ENCODE measurements at places on chromosomes 6 and 20.
A peak's percentile ranks its signal among the peaks of the same experiment; 100 is the strongest.

GRCh38 chr6:155185544-155185943 lies 78.3 kb upstream of the CLDN20 start:
- DNase-seq: peak; percentile 32

GRCh38 chr20:50467718-50468356 lies 42.3 kb upstream of the PTPN1 start:
- DNase-seq: peak; percentile 48

DNA sequence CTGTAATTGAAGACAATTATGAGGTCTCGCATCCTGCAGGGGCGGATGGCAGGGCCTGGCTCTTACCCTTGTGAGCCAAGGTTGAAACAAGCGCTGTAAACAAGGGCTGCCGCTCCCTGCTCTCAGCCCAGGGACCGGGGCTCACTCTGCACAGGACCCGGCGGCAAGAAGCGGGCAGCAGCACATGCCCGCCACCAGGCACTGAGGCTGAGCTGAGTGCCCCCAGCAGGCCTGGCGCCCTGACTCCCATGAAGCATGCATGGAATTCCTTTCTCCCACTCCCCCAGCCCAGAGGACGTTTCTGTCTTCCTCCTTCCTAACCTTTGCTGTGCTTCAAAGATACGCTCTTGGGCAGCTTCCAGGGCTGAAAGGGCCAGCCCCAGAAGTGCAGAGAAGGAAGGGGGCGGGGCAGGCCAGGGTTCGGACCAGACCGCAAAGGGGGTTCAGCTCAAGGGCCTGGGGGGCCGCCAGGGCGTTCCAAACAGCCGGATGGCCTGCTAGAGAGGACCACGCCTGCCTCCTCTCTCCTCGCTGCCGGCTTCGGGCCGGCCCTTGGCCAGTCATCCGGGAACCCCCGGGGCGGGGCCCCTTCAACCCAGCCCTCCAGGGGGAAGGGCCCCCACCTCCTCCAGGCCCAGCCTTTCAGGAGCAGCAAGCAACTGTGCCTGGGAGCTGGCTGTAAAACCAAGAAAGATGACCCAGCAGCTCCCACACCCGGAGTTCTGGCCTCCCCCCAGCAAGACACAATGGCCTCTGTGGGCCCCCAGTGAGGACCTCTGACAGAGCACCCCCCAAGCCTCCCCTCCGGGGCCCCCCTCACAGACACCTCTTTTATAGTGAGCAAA lies 109.9 kb downstream of the NOL4L start:
- DNase-seq: peak; percentile 98

DNA sequence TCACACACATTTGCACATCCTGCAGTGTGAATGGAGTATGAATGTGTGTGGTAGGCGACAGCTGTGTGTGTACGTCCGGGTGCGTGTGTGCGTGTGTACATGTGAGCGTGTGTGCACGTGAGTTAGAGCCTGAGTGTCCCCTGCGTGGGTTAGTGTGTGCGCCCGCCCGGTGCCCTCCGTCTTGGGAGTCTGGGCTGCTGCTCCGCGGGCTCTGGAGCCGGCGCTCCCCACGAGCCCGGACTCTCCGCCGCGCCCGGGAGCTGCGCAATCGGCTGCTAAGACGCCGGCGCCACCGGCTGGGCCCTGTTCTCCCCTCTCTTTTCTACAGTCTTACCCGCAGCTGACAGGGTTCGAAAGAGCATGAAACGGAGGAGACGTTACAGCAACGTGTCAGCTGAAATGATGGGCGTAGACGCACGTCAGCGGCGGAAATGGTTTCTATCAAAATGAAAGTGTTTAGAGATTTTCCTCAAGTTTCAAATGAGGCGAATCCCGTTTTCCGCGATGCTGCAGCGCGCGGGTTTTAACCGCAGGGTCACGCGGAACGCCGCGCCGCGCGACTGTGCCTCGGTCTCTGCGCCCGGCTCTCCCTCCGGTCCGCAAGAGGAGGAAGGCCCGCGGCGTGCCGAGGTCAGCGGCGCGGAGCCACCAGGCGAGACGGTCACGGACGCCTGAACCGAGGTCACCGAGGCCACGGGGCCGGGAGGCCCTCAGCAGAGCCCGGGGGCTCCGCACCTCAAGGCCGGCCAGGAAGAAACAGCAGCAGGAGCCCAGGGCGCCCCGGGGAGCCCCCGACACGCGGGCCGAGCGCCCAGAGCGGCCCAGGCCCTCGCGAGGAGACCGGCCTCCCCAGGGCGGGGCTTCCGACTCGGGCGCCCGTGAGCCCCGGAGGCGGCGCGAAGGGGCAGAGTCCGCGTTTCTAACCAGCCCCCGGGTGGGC lies 95.3 kb upstream of the BHLHE23 start:
- DNase-seq: peak; percentile 61

GRCh38 chr20:11376998-11377397 lies 540.7 kb upstream of the BTBD3 start:
- DNase-seq: peak; percentile 74

- DNase-seq: no peak
Measured at GRCh38 chr6:13604546-13605416, 10.4 kb upstream of the NOL7 start.

- peak; percentile 95 for DNase-seq
Measured at GRCh38 chr20:53032478-53032932, 60.3 kb downstream of the TSHZ2 start.

DNA sequence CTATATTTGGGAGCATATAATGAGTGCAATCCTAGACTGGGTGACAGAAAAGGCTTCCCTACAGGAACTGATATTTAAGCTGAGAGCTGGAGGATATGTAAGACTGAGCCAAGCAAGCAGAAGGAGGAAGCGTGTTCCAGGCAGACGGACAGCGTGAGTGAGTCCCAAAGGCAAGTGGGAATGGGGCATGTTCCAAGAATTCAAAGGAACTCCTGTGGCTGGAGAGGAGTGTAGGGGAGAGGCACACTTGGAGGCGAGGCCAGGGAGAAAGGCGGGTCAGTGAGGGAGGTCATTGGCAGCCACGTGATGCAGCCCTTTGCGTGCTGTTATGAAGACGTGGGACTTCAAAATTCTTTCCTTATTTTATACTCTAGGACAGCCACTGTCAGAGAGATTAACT lies 27.9 kb upstream of the SGK1 start:
- peak; percentile 41 for DNase-seq

- no peak for DNase-seq
Measured at GRCh38 chr6:131773284-131773950, 34.4 kb upstream of the ENPP1 start.

DNA sequence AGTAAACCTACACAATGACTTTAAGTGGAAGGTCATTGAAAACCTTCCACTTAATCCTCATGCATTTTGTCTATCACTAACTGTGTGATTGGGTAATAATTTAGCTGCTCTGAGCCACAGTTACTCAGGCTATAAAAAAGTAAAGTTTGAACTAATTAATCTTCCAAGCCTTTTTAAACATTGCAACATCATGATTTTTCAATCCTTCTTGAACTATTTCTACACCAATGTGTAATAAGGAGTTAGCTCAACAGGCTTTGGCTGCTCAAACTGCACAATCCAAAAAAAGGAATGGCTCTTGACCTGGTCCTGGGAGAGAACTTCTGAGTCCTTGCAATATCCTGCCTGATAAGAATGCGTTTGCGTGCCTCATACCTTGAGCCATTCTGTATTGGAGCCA lies 34.8 kb upstream of the FILIP1 start:
- DNase-seq: peak; percentile 5

DNA sequence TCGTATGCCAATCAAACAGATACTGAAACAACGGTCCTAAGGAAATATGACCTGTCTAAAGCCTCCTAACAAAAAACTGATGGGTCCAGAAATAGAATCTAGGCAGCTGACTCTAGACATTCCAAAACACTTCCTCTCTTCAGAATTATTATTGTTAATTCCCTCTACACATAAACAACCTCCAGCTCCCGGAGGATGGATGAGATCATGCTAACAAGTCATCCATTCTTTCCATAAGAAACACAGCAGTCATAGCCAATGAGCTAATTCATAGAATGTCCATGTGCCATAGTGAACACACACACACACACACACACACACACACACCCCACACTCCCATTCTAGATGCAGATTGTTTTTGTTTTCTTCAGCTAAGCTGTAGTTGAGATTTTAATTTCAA lies 44.3 kb downstream of the HDGFL1 start:
- DNase-seq: peak; percentile 92

DNA sequence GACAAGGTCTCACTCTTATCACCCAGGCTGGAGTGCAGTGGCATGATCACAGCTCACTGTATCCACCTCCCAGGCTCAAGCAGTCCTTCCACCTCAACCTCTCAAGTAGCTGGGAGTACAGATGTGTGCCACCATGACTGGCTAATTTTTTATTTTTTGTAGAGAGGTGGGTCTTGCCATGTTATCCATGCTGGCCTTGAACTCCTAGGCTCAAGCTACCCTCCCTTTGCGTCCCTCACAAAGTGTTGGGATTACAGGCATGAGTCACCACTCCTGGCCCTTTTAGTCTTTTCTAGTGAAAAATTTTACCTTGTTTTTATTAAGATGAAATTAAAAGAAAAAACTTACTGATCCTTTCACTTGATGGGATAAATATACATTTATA lies 17.2 kb downstream of the CDC5L start:
- no peak for DNase-seq

GRCh38 chr6:111759836-111760785 lies 113.1 kb downstream of the FYN start:
- peak; percentile 96 for DNase-seq

DNA sequence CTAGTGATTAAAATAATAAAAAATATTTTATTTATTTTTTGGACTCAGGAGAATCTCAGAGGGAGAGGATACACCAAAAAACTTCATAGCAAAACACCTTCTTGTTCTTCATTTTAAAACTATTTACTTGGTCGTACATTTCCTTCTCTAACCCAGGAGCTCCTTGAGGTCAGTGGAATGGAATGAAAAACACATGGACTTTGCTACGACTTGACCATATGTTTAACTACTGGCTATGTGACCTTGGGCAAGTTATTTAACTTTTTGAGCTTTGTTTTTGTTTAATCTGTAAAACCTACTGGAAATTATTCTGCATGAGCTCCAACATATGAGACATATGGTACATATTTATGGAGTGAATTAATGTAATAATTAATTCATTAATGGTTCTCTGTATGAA lies 1005.5 kb upstream of the CITED2 start:
- peak; percentile 35 for DNase-seq

- no peak for DNase-seq
Measured at GRCh38 chr20:52280407-52280806, 88.8 kb upstream of the ZFP64 start.

DNA sequence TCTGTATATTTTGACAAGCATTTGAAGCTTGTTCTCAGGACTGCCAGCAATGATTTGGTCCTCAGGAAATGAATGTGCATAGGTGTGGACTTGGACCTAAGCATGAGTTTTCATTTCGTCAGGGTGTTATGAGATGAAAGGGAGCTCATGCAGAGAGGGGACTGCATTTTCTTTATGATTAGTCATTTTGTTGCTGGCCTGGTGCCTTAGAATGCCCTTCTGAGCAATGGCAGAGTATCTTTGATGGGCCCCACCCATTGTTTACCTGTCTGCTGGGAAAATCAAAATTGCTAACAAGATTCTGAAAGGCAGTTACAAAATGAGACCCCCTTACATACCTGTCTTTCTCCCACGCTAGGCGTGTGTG lies 51.5 kb upstream of the MTHFD1L start:
- DNase-seq: peak; percentile 25

DNA sequence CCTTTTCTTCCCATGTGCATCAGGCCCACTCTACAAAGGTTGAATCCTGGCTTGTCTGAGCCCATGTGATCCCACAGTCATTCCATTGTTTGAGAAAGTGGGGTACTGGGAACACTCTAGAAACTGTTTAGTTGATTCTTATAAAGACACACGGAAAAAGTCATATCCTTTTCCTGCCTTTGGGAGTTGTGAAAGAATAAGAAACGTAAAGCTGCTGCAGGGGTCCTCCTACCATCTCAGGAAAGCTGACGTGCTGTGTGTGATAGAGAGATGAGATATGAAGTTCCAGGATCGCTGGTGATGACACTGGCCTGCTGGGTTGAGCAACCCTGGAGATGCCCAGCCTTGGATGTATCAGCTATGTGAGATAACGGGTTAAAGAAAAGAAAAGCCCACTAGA lies 21.3 kb upstream of the HLA-DRB5 start:
- no peak for DNase-seq

GRCh38 chr6:40163924-40164323 lies 229.7 kb upstream of the MOCS1 start:
- no peak for DNase-seq

DNA sequence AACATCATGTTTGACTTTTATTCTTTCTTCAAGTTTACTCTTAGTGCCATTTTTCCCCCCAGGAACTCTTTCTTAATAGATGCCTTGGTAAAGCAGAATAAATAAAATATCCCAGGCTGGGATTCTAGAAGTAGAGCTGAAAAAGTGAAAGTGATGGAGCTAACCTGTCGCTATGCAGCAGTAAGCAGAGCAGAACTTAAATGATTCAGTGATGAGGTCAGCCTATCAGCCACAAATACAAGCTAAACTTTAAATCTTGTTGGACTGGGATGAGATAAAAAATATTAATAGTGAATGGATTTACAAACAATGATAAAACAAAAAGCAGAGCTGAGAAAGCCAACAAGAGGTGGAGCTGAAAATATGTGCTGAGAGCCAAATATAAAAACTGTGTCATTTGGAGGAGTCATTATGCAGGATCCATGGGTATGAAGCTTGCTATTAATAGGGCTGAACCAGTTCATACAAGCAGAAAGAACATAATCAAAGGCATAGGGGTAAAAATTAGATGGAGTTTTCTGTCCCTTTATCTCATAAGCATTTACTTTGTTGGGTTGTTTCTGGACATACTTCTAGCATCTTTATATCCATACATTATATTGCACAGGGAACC lies 877.8 kb downstream of the EPHA7 start:
- DNase-seq: no peak

DNA sequence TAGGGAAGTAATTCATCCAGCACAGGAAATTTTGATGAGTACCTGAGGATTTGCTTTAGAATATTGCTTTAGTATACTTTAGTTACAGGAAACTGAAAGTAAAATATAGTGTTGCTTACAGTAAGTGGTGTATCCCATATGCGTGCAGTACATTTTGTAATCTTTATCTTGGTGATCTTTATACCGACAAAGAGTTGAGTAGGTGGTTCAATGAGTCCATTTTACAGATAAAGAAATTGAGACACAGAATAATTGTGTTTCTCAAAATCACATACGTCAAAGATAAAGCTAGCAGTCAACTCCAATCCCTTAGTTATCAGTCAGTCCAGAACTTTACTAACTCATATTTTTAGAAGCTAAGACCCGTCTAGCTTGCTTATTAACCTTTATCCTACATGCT lies 65.8 kb upstream of the E2F3 start:
- DNase-seq: no peak

- no peak for DNase-seq
Measured at GRCh38 chr6:10309457-10310329, 105.2 kb downstream of the TFAP2A start.

DNA sequence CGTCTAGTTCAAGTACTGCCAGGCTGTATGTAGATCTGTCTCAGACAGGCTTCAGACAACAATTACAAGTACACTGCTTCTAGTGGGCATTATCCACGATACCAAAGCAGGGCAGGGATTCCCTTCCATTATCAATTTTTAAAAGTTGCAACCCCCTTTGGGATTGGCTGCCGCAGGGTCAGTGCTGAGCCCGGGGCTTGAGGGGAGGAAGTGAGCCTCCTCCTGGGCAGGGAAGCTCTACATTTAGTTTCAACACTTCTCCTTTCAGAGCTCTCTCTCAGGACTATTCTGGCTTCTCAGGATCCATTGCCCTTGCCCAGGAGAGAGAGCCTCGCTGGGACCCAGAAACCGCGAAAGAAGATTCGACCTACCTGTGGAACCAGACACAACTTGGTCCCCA lies 1.5 kb downstream of the HTR1B start:
- no peak for DNase-seq

GRCh38 chr6:115891750-115892149 lies 168.9 kb downstream of the FRK start:
- no peak for DNase-seq

All from fibroblast of skin of right biceps (primary cell).